ENCODE measurements at places on chromosomes 1 and 21.
A peak's percentile ranks its signal among the peaks of the same experiment; 100 is the strongest.

DNA sequence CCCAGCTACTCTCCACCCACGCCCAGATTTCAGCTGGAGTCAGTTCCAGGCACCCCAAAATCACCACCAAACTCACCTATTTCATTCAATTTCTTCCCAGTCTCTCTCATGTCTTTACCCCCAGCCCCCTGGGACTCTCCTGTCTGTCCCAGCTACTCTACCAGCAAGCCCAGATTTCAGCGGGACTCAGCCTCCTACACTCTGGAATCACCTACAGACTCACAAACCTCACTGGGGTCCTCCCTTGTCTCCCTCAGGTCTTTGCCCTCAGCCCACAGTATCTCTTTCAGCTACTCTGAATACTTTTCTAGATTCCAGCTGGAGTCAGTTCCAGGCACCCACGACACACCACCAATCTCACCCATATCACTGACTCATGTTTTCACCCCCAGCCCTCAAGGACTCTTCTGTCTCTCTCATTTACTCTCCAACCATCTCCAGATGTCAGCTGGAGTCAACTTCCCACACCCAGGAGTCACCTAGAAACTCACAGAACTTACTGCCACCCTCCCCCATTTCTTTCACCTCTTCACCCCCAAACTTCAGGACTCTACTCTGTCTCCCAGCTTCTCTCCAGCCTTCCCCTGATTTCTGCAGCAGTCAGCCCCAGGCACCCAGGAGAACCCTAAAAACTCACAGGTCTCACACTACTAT is 1529.3 kb upstream of the TPTE start:
- no peak for DNase-seq

DNA sequence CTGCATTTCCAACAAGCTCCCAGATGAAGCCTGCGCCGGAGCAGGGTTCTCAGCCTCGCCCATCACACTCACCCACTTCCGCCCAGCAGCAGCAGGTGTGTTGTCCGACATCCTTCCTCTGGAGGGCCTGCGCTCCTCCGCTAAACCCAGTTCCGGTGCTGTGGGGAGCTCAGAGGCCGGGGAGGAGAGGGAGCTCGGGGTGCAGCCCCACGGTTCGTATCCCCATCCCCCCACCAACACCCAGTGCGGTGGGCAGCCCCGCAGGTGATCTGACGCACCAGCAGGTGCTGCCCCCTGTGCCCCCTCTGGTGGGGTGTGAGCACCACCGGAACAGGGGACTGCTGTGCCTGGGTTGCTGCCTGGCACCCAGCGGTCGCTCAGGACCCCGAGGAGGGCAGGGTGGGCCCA is 3.4 kb upstream of the PEX10 start:
- DNase-seq = peak; percentile 77

- no peak for DNase-seq
Observed at GRCh38 chr1:2962541-2962940, 58.7 kb upstream of the ACTRT2 start.

GRCh38 chr1:45014321-45015028 is 2.4 kb downstream of the UROD start:
- peak; percentile 80 for DNase-seq

DNA sequence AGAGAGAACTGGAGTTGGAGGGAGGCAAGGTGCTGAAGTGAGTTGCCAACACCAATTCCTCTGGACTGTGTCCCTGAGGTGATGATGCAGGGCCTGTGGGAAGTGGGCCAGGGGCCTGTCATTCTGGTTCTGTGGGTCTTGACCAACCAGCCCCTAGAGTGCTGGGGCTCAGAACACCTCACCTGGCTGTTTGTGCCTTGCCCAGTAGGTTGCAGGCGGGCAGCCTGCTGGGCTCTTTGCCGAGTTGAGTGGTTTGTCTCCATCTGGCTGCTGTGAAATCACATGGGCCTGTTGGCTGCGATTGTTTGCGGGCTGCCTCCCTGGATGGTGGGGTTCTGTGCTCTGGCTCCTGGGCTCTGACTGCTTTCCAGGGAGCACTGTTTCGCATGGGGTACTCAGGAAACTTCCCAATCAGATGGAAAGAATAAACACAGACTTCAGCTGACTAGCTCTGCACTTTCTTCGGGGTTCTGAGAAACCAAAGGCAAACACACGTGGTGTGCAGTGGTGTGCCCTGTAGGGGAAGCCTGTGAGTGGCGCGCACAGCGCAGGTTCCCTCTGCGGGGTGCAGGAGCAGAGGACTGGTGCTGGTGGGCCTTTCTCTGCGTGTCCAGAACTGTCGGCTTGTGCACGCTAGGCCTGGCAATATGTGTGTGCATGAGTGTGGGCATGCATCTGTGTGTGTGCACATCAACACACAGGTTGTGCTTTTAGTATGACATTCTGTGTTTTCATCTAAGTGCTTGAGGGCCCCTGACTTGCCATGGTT is 95.1 kb downstream of the RHOU start:
- no peak for DNase-seq

- no peak for DNase-seq
Observed at GRCh38 chr1:245277276-245277675, 122.5 kb downstream of the KIF26B start.

DNA sequence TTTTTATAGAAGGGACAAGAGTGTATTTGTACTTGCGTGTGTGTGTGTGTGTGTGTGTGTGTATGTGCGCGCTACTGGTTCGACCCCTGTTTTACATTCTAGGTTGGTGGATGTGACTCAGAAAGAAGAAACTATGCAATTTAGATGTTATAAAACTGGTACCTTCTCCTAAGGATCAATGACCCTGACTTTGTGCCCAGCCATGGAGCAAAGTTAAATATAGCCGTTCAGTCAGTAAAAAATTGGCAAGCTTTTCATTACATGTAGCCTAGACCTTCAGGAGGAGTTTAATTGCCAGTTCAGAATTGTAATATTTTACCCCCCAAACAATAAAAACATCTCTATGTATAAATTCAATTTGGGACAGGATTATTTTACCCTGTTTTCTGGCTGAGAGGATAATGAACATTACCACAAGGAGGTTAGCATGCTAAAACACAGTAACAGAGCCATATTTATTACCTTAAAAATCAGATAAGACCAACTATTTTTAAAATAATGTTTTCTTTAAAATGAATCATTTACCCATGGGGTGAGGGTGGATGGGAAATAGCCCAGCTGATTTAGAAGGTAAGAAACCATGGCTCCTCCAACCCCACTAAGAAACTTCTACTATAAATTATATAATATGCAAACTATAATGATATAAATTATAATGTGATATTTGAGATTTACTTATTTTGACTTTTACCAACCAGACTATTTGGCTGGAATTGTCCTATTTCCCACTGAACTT is 33.5 kb upstream of the MTR start:
- DNase-seq = no peak

DNA sequence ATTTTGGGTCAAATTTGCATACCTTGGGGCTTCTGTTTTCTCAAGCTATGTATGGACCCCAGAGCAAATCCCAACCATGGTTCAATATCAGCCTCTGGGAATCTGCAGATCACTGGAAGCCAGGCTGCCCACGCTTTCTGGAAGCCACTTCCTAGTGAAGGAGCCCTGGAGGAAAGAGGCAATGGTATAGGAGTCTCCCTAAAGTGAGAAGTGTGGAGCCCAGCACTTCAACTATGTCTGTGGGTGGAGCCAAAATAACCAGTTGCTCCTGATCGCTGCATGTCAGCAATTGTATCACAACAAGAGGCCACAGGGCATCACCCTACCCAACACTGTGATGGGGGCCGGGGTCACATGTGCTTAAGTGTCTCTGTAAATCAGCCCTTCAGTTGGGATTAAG is 26.9 kb downstream of the ETS2 start:
- no peak for DNase-seq

GRCh38 chr1:37257646-37258045 is 216.7 kb upstream of the ZC3H12A start:
- DNase-seq = no peak

DNA sequence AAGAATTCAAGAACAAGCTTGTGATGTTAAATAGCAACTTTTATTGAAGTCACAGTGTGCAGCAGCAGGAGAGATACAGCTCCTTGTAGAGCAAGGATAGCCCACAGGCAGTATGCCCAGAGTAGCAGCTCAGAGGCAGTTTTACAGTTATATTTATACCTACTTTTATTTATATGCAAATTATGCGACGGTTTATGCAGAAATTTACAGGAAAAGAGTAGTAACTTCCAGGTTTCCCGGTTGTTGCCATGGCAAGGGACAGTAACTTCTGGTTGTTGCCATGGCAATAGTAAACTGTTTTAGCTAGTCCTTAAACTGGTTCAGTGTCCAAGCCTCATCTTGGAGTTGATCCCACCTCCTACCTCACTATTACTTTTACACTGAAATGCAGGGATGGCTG is 344.6 kb upstream of the LYPLAL1 start:
- no peak for DNase-seq

DNA sequence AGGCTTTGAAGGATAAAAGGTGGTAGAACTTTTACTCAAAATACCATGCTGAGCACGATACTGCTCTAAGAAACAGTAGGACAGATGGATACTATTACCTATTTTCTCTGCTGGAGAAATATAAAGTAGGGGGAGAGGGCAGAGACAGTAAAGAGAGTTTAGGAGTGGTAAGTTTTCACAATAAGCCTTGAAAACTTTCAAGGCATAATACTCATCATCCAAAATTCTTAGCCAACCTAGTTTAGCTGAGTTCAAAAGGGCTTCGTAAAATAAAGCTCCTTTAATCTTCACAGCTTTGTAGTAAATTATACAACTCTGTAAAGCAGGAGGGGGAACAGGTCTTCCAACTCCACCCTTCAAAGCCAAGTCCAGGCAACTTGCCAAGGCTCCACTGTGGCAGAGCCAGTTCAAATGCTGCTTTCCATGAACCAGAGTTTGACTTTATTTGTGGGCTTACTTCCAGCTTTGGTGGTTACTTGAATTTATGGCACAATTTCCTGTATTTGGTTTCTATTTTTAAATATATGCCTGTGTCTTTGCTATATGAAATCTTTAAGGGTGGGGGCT is 15.5 kb downstream of the TEX38 start:
- no peak for DNase-seq

- peak; percentile 65 for DNase-seq
Observed at GRCh38 chr1:45512641-45513054, 9.0 kb downstream of the PRDX1 start.

DNA sequence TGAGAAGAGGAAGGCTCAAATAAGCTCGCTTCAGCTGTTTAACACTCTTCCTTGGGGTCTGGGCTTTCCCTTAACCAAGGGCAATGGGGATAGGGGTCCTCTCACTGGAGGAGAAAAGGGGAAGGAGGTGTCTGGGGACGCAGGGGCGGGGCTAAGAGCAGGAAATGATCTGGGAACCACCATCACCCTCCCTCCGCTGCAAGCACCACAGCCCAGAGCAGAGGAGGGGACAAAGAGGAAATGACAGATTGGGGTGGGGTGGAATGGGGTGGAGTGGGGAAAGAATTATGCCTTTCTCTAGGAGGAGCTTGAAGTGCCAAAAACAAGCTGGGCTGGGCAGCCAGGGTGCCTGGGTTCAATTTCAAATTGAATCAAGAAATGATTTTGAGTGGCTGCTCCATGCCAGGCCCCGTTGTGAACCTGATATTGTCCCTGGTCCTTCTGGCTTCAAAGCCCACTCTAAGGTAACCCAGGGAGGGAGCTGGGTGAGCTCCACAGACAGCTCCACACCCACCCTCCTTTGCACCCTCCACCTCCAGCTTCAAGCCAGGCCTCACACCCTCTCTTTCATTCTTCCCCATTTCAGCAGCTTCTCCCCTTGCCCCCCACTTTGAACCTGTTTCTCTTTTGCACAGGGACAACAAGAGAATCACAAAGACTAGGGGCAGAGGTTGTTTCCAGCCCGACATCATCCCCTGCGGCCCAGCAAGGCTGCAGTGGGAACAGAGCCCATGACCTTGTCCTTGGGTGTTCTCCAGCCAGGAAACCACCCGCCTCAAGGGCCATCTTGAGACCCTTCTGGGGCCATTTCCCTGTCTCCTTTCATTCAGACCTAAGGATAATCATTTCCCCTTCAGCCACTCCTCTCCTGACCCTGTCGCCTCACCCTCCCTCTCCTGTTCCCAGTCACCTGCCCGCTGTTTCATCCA is 1.1 kb downstream of the ARHGAP30 start:
- DNase-seq = peak; percentile 87

- no peak for DNase-seq
Observed at GRCh38 chr1:243605604-243606003, 244.4 kb downstream of the AKT3 start.

DNA sequence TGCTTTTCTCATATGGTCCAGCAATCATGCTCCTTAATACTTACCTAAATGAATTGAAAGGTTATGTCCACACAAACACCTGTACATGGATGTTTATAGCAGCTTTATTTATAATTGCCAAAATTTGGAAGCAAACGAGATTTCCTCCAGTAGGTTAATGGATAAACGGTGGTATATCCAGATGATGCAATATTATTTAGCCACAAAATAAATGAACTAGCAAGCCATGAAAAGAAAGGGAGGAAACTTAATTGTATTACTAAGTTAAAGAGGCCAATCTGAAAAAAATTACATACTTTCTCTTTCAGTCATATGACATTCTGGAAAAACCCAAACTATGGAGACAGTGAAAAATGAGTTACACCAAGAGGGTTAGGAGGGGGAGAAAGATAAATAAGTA is 76.3 kb upstream of the LRRC7 start:
- no peak for DNase-seq

DNA sequence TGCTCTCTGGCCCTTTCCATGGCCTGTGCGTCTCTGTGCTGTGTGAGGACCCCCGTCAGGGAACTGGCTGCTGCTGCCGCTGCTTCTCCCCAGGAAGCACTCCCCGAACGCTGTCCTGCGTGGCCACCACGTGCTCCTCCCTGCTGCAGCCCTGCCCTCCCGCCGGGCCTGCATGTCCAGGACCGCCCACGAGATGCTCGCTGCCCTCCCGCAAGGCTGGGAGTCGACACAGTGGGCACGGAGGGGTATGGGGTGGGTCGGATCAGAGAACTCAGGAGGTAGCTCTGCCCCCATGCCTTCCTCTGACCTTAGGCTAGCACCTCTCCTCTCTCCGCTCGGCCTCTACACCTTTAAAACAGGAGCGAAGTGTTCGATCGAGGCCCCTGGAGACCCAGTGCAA is 171.9 kb upstream of the AJAP1 start:
- no peak for DNase-seq

GRCh38 chr1:195594322-195594721 is 1013.9 kb downstream of the KCNT2 start:
- no peak for DNase-seq

GRCh38 chr21:34807881-34808568 is 139.2 kb downstream of the CLIC6 start:
- peak; percentile 41 for DNase-seq

DNA sequence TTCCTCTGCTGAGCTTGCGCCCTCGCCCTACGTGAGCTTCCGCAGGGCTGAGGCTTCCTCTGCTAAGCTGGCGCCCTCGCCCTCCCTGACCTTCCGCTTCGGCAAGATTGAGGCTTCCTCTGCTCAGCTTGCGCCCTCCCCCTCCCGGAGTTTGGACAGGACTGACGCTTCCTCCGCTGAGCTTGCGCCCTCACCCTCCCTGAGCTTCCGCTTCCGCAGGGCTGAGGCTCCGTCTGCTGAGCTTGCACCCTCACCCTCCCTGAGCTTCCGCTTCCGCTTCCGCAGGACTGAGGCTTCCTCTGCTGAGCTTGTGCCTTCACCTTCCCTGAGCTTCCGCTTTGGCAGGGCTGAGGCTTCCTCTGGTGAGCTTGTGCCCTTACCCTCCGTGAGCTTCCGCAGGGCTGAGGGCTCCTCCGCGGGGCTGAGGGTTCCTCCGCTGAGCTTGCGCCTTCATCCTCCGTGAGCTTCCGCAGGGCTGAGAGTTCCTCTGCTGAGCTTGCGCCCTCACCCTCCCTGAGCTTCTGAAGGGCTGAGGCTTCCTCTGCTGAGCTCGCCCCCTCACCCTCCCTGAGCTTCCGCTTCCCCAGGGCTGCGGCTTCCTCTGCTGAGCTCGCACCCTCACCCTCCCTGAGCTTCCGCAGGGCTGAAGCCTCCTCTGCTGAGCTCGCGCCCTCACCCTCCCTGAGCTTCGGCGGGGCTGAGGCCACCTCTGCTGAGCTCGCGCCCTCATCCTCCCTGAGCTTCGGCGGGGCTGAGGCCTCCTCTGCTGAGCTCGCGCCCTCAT is 753.6 kb upstream of the TPTE start:
- no peak for DNase-seq
